ENCODE measurements at places on chromosomes 6 and 20.

DNA sequence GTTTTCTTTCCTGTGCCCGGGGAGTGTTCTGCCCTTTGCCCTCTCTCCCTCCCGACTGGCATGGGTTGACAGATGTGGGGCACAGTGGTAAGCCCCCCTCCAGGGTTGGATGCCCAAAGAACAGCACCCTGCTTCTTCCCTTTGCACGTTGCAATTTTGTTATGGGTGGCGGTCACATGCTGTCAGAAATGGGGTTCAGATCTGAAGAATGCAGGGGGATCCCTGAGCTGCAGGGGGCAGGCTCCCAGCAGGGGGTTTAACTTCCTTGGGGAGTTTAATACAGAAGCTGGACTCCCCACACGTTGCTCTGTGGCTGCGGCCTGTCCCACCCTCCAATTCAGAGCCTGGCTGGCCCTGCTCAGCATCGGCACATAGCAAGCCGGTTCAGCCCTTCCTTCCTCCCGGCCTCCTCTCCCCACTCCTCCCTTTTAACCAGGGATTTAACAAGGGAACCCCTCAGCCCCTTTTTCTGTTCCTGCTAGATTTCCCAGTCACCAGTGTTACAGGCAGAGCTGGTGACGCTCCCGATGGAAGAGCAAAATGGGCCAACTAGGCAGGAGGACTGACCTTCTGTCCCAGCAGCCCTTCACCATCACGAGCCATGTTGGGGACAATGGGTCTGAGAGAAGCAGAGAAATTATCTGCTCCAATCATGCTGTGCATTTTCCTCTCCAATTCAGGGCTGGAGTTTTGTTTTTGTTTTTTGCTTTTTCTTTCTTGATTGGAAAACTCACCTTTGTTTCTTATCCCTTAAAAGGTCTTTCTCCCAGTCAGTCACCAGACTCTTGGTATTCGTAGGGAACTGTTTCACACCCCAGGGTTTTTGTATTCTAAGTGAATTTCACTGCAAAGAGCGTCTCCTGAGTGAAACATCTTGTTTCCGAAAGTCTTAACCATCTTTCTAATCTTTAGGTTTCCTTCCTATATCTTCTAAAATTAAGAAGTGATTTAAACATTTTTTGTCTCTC, 6.8 kb downstream of the FOXF2 start:
- no peak for DNase-seq

GRCh38 chr6:44535446-44535845, 147.9 kb downstream of the CDC5L start:
- DNase-seq, result no peak

DNA sequence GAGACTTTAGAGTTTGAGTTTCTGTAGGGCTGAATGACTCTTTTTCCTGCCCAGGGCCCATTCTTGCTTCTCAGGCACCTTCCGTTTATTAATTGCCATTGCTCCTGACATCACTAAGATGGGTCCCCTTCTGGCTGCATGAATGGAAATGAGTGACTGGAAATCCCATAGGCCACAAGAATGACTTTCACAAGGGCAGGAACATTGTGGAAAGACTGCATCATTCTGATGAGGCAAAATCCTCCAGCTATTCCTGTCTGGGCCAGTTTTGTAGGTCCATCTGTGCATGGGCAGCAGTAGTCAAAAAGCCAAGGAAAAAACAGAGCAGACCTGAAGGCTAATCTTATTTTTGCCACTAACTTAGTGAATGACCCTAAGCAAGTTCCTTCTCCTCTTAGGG, 19.3 kb downstream of the TMEM74B start:
- DNase-seq, result no peak

DNA sequence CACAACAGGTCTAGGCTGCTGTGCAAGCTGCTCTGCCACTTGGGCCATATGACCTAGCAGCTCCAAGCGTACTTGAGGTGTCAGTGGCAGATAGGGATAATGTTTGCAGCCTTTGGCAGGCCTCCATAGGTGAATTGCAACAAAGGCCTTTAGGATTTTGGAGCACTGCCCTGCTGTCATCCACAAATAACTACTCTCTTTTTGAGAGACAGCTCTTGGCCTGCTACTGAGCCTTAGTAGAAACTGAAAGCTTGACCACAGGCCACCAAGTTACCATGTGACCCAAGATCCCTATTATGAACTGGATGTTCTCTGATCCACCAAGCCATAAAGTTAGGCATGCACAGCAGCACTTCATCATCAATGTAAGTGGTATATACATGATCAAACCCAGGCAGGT, 29.9 kb downstream of the FBXO30 start:
- no peak for DNase-seq

- peak; percentile 21 for DNase-seq
Observed at GRCh38 chr20:25283221-25283951, 35.5 kb downstream of the PYGB start.

DNA sequence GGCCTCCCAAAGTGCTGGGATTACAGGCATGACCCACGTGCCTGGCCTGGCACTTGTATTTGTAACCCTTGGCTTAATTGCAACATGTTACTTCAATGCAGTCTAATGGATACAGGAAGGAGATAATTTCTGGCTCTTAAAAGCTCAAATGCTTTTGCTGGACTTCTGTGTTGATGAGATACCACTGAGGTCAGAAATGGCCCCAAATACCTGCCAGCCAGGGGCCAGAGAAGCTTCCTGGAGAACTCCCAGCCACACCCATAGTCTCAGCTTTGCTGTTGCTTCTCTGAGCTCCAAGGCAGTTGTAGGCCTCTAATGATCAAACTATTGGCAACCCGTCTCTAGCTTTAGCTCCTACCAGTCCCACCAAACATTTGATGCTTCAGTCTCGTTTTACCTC, 14.2 kb upstream of the ZNFX1 start:
- DNase-seq, result no peak

DNA sequence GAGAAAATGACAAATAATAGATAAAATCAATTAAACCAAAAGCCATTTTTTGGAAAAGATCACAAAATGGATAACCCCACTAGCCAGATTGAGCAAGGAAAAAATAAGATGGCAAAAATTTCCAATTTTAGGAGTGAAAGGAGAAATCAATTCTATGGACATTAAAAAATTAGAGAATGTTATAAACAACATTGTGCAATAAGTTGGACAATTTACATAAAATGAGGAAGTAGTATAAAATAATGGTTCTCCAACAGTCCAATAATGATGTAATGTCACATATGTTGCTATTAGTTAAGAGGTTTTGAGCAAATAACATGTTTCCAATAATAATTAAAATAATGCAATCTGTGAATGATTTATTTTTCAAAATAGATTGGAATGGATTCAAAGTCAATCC, 3.1 kb upstream of the SNAP91 start:
- no peak for DNase-seq

GRCh38 chr6:31663126-31663960, 1.5 kb downstream of the GPANK1 start:
- no peak for DNase-seq

- DNase-seq, result no peak
Observed at GRCh38 chr6:110324548-110324947, 33.6 kb downstream of the METTL24 start.

- DNase-seq, result no peak
Observed at GRCh38 chr20:41249411-41250281, 67.9 kb downstream of the ZHX3 start.

DNA sequence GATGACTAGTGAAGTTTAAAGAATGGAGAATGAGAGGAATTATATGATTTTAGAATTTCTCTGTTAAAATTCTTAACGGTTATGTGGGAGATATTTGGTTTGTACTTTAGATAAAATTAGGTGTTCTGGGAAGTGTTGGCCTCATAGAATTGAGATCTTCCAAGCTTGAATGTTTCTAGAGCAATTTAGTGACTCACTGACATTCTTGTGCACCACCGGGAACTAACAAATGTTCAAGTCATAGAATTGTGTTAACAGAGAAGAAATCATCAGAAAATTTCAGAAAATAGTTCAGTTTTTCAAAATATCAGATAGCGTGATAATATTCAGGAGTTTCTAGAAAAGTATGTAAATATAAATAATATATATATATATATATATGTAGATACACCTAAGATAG, 67.9 kb upstream of the BMP5 start:
- DNase-seq, result no peak

- no peak for DNase-seq
Observed at GRCh38 chr6:106069478-106069877, 16.7 kb upstream of the PRDM1 start.

DNA sequence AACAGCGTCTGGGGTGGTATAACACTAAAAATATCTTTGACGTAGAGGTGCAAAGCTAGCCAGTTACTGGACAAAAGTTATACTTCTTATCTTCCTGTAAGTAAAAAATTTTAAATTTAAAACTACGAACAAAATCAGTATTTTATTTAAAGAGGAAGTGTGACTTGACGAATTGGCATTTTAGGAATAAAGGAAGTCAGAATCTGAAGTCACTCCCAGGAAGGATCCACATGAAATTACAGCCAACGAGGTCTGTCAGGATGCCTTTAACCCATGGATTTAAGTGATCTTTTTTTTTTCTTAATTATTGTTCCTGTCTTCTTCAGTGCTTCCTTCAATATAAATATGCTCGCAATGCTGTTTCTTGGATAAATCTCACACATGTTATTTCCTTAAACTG, 27.2 kb upstream of the SNX9 start:
- DNase-seq, result no peak

DNA sequence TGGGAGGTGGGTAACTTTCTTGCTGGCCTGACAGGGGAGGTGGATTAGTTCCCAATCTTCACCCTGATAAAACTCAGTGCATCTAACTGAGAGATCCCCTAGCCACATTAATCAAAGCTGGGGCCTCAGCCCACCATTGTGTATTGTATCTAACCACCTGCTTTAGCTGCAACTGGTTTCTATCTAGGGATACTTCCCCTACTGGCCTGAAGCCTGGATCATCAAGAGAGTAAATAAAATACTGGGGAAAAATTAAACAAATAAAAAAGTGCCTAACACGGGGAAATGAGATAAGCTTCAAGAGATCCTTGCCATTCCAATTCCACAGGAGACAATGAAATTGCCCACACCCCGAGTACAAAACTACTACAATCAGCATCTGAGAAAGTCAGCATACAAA, 149.4 kb downstream of the INSM1 start:
- DNase-seq, result no peak

- DNase-seq, result no peak
Observed at GRCh38 chr6:39170860-39171259, 55.9 kb upstream of the SAYSD1 start.

DNA sequence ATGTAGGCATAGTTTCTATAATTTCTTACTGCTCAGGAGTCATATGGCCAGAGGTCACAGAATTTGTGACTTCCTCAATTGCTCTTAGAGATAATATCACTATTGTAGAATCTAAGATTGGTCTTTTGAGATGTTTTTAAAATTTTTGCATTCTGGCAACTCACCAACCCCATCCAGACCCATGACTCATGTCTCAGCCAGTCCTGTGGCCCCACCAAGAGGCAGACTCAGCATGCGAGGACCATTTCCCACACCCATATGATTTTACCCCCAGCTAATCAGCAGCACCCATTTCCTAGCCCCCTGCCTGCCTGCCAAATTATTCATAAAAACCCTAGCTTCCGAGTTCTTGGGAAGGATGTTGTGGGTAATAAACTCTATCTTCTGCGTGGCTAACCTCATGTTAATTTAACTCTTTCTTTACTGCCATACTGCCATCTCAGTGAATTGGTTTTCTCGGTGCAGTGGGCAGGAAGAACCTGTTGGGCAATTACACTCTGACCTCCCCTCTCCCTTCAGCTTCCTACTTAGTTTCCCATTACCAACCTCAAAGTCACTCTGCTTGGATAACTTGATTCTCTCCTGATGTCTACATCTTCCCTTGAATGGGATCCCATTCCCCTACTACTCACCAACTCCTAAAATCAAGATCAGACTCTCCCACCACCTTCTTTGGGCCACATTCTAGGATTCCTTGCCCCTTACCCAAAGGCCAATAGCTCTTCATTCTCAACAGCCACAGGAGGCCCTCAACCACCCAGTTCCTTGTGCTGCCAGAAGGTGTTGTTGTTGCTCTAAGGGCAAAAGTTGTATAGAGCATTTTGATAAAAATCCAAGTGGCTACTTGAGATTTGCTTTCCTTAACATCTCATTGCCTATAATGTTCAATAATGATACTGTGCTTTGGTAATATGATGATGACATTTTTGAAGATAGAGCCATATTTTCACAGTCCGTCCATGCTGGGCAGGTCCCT, 16.2 kb upstream of the IYD start:
- no peak for DNase-seq

GRCh38 chr6:1787894-1788293, 178.2 kb downstream of the FOXC1 start:
- DNase-seq, result no peak

- DNase-seq, result no peak
Observed at GRCh38 chr6:53492860-53493634, 51.9 kb downstream of the GCLC start.

GRCh38 chr6:53608396-53608795, 57.2 kb downstream of the KLHL31 start:
- no peak for DNase-seq
